ENCODE measurements at places on chromosomes 13 and 19.

- no peak for DNase-seq
Observed at GRCh38 chr13:80598189-80598588, 257.3 kb upstream of the SPRY2 start.

GRCh38 chr13:104309431-104309830 lies 1243.2 kb upstream of the SLC10A2 start:
- no peak for DNase-seq

- no peak for DNase-seq
Observed at GRCh38 chr19:772730-773436, 22.0 kb downstream of the MISP start.

GRCh38 chr13:30748717-30749116 lies 13.4 kb downstream of the ALOX5AP start:
- no peak for DNase-seq

- no peak for DNase-seq
Observed at GRCh38 chr13:49481788-49482187, 14.0 kb upstream of the PHF11 start.

- no peak for DNase-seq
Observed at GRCh38 chr13:95226476-95226875, 74.8 kb downstream of the ABCC4 start.

DNA sequence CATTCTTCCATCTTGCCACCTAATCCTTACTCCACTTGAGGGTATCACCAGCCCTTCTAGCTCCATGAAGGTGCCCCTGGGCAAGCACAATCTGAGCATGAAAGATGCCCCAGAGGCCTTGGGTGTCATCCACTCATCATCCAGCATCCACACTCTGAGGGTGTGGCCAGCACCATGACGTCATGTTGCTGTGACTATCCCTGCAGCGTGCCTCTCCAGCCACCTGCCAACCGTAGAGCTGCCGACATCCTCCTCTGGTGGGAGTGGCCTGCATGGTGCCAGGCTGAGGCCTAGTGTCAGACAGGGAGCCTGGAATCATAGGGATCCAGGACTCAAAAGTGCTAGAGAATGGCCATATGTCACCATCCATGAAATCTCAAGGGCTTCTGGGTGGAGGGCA lies 3.1 kb upstream of the KLK3 start:
- DNase-seq = no peak

- no peak for DNase-seq
Observed at GRCh38 chr13:95444006-95444730, 108.4 kb upstream of the CLDN10 start.

- no peak for DNase-seq
Observed at GRCh38 chr19:33110137-33110910, 21.6 kb upstream of the WDR88 start.

- DNase-seq = no peak
Observed at GRCh38 chr13:113804017-113804702, 45.1 kb downstream of the TMEM255B start.

GRCh38 chr13:35387682-35388250 lies 88.7 kb downstream of the MAB21L1 start:
- DNase-seq = no peak
